ENCODE measurements at places on chromosomes 13 and 19.

DNA sequence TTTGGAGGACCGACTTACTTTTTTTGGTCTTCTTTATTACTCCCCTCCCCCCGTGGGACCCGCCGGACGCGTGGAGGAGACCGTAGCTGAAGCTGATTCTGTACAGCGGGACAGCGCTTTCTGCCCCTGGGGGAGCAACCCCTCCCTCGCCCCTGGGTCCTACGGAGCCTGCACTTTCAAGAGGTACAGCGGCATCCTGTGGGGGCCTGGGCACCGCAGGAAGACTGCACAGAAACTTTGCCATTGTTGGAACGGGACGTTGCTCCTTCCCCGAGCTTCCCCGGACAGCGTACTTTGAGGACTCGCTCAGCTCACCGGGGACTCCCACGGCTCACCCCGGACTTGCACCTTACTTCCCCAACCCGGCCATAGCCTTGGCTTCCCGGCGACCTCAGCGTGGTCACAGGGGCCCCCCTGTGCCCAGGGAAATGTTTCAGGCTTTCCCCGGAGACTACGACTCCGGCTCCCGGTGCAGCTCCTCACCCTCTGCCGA, 409 bp downstream of the FOSB start:
- no peak for DNase-seq

DNA sequence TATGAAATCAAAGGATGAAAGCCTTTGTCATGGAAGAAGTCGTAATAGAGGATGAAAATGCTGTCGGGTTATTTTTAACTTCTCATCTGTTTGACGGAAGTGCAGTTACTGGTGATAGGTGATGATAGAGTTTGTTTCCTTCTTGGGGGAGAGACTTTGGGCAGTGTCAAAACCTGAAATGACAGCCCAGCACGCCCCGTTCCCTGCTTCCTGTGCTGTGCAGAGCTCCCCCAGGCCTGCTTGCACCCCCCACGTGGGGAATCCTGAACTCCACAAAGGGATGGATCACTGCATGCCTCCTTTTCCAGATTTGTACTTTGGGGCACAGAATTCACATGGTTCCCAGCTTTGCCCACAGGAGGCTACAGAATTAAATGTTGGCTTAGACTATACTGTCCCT, 102.7 kb downstream of the ATP11A start:
- DNase-seq = no peak

- DNase-seq = peak; percentile 51
These were observed 3.4 kb upstream of the PRAM1 start for GRCh38 chr19:8505680-8506401.

DNA sequence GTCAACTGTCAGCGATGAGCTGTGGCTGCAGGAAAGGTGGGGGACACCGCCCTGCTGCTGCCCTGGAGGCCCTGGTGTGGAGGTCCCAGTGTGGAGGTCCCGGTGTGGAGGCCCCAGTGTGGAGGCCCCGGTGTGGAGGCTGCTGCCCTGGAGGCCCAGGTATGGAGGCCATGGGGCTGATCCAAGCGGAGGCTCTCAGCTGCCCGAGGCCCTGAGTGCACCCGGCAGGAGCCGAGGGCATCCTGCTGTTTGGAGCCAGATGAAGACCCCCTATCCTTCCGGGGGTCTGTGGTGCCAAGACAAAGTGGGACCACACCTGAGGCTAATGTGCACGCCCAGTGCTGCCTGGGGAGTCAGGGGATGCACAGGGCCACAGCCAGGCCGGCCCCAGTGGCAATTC, 210.4 kb upstream of the SOX1 start:
- DNase-seq = no peak

DNA sequence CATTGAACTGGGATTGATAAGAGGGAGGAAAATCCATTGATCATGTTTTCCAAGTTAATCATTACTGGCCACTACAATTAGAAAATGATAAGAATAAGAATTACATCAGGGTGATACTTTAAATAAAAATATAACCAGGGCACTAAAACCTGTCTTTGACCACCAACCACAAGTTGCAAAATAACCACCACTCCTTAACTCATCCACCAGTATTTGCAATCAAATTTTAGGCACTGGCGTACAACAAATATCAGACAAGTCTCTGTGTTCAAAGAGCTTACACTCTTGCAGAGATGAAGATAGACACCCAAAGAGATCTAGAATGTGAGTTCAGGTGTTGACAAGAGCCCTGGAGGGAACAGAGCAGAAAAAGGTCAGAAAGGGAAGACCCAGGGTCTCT, 514 bp downstream of the CEACAM3 start:
- no peak for DNase-seq

GRCh38 chr13:86464193-86464592, 665.0 kb upstream of the SLITRK6 start:
- no peak for DNase-seq

- no peak for DNase-seq
These were observed 305.2 kb upstream of the ZNF507 start for GRCh38 chr19:32040236-32040635.

DNA sequence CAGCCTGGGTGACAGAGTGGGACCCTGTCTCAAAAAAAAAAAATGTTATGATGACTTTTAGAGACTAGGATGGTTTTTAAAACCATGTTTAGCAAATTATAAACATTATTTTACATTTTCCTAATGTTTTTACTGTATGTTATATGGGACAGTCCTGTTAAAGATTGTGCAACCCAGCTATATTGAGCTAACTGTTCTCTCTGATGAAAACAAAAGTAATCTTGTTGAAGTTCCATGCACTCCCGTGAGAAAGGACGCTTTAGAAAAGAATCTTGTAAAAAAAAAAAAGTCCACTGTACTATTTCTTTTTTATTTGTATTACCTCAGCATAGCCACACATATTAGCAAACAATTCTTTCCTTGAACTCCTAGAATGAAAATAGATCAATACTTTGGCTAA, 451.2 kb downstream of the DCT start:
- DNase-seq = no peak

- peak; percentile 15 for DNase-seq
These were observed 9.8 kb upstream of the SIGLEC12 start for GRCh38 chr19:51511353-51511752.

GRCh38 chr13:60143775-60144174, 20.0 kb downstream of the DIAPH3 start:
- peak; percentile 7 for DNase-seq

- DNase-seq = peak; percentile 47
These were observed 4.0 kb downstream of the GNA11 start for GRCh38 chr19:3098141-3098514.

- DNase-seq = peak; percentile 56
These were observed 424.2 kb downstream of the KCTD12 start for GRCh38 chr13:76461999-76462398.

DNA sequence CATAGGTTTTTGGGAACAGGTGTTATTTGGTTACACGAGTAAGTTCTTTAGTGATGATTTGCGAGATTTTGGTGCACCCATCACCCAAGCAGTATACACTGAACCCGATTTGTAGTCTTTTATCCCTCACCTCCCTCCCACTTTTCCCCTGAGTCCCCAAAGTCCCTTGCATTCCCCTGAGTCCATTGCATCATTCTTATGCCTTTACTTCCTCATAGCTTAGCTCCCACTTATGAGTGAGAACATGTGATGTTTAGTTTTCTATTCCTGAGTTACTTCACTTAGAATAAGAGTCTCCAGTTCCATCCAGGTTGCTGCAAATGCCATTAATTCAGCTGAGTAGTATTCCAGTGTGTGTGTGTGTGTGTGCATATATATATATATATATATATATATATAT, 97.2 kb upstream of the EDNRB start:
- no peak for DNase-seq

DNA sequence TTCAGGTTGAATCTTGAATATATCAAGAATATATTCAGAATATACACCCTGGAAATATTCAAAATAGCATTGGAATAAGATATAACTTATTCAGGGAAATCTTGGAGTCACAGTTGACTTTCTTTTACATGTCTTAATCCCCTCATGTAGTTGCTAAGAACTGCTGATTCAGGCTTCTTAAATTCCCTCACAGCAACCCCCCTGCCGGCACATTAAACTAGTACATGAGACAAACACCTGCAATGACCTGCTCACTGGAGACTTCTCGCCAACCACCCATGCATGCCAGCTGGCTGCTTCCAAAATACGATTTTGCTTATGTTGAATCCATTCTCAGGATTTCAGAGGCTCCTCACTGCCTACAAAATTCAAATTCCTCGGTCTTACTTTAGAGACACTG, 997.1 kb downstream of the EFNB2 start:
- DNase-seq = no peak

- DNase-seq = peak; percentile 7
These were observed 696 bp downstream of the ZNF460 start for GRCh38 chr19:57280962-57281400.

DNA sequence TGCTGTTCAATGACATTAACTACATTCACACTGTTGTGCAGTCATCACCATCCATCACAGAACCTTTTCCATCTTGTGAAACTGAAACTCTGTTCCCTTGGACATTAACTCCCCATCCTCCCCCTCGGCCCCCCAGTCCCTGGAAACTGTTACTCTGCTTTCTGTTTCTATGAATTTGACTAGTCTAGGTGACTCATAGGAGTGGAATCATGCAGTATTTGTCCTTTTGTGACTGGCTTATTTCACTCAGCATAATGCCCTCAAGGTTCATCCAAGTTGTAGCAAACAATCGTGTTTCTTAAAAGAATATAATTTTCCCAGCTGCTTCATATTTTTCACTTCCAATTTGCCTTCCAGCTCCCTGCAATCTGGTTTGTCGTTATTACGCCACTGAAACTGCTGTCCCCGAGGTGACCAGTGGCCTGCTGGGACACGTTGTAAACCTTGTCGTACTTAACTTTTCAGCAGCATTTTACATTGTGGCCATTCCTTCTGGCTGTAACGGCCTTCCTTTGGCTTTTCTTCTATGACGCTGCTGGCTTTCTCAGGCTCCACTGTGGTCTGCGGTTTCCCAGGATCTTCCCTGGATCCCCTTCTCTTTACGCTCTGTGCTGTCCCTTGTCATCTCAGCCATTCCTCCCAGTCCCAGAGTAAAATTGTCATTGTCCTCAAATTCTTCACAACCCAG, 74.0 kb downstream of the DHRS12 start:
- DNase-seq = peak; percentile 91

- DNase-seq = peak; percentile 22
These were observed 16.4 kb downstream of the ZNF814 start for GRCh38 chr19:57872450-57872849.

DNA sequence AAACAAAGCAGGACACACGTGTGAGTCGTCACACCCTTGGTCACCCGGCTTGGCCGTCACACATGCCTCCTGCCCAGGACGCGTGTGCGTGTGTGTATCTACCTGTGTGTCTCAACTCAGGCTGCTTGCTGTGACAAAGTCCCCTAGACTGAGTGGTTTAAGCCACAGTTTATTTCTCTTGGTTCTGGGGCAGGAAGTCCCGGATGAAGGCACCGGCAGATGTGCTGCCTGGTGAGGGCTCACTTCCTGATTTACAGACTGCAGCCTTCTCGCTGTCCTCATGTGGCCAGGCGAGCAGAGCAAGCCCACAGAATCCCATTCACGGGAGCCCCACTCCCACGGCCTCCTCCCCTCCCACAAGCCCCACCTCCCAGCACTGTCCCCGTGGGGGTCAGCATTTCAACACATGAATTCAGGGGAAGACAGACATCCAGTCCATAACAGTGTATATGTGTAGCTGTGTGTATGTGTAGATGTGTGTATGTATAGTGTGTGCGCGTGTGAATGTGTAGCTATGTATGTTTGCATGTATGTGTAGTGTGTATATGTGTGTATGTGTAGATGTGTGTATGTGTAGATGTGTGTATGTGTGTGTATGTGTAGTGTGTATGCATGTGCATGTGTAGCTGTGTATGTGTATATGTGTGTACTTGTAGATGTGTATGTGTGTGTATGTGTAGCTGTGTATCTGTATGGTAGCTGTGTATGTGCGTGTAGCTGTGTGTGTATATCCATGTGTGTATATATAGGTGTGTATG, 51.5 kb downstream of the MCF2L start:
- no peak for DNase-seq

DNA sequence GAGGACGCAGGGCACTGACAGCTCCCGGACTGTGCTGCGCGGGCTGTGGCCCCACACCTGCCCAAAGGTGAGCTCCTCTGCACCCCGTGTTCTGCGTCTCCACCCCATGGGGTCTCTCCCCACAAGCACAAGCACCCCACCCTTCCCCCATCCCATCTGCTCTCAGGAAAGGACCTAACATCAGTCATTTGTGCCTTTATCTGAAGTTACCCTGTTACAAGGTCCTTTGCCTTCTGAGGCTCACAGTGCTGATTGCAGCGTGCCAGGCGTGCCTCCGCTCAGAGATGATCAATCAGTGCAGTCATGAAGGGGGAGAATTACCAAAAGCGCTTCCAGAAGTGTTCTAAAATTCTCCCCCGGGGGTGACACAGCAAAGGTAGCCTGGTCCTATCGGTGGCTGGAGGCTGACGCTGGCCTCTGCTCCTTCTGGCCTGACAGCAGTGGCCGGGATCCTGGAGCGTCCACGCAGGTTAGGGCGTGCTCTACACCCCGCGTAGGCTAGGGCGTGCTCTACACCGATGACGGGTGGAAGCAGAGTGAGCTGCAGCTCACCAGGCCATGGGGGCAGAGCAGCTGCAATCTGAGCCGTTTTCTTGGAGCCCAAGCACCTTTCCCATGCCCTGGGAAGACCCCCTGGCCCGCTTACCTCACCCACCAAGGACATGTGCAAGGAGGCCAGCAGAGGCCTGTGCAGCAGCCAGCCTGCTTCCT, 84.7 kb upstream of the TM9SF2 start:
- DNase-seq = no peak

DNA sequence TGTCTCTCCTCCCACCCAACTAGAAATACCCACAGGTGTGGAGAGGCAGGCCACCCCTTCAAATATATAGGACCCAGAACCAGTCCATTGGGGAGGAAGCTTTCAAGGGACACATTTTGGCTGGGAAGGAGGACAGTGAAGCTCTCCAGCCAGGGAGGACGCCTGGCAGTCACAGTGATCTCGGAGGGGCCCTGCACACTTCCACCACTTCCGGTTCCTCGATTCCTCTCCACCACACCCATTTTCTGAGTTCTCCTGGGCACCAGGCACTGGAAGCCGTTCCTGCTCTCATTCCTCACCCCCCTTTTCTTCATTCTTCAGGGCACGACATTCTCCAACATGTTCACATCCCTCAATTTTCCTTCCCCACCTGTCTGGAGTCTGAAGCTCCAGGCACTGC, 30.4 kb upstream of the CEACAM21 start:
- DNase-seq = no peak

- no peak for DNase-seq
These were observed 29.8 kb upstream of the PABPC3 start for GRCh38 chr13:25065974-25066770.

GRCh38 chr19:6671960-6672359, 2.0 kb upstream of the TNFSF14 start:
- DNase-seq = no peak

DNA sequence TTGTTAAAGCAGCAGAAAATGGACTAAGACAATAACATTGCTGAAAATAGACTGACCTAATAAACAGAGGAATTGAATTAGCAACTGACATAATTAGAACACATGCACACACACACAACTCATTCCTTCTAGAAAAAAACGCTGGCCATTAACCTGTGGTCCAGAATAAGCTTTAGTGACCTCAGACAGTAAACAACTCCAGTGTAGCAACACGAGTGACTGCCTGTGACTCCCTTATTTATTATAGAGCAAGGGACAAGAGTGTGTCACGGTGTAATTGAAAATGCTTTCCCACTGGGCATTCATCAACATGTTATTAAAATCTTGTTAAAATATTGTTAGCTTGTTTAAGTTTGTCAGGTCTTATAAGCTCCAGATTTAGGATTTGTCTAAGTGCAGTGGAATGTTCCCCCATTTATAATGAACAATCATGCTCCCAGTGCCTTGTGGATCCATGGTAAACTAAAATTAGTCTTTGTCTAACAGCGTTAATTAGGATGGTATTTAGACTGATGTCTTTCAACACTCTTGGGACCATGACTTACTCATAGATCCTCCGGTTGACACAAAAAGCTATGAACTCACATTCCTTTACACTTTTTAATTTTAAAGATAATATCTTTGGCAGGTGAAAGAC, 111.7 kb upstream of the IRS2 start:
- no peak for DNase-seq

Data from fibroblast of mammary gland (primary cell).